ENCODE measurements at places on chromosomes 2 and 18.
A peak's percentile ranks its signal among the peaks of the same experiment; 100 is the strongest.

DNA sequence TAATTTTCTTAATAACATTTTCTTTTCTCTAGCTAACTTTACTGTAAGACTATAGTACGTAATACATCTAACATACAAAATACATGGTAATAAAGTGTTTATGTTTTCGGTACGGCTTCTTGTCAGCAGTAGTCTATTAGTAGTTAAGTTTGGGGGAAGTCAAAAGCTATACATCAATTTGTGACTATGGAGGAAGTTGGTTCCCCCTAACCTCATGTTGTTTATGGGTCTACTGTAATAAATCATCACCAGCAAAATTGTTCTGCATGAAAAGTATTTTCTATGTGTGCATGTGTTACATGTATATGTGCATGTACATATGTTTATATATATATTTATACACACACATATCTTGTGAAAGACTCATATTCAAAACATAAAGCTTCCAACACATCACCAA lies 303.0 kb downstream of the TRIB2 start:
- H3K27me3 ChIP-seq: no peaks in the 10 kb centered on the region
- no peak overlapping the region for H3K27ac ChIP-seq
- DNase-seq: no peak
- no peak overlapping the region for H3K4me3 ChIP-seq
- H3K4me1 ChIP-seq: no peaks in the 10 kb centered on the region

GRCh38 chr2:218395826-218396687 lies 3.6 kb upstream of the CTDSP1 start:
- H3K4me1 ChIP-seq: peaks cover 20% of the 10 kb centered on the region
- no peak for DNase-seq
- peak overlapping the region; percentile 90 for H3K4me3 ChIP-seq
- H3K36me3 ChIP-seq: no peaks in the 10 kb centered on the region
- no peaks in the 10 kb centered on the region for H3K27me3 ChIP-seq

- H3K27ac ChIP-seq: no peak overlapping the region
- peaks cover 7% of the 10 kb centered on the region for H3K4me1 ChIP-seq
- no peaks in the 10 kb centered on the region for H3K36me3 ChIP-seq
- no peaks in the 10 kb centered on the region for H3K27me3 ChIP-seq
- H3K4me3 ChIP-seq: peak overlapping the region; percentile 16
- DNase-seq: no peak
Measured at GRCh38 chr2:232363784-232364615, 14.6 kb upstream of the ALPP start.

DNA sequence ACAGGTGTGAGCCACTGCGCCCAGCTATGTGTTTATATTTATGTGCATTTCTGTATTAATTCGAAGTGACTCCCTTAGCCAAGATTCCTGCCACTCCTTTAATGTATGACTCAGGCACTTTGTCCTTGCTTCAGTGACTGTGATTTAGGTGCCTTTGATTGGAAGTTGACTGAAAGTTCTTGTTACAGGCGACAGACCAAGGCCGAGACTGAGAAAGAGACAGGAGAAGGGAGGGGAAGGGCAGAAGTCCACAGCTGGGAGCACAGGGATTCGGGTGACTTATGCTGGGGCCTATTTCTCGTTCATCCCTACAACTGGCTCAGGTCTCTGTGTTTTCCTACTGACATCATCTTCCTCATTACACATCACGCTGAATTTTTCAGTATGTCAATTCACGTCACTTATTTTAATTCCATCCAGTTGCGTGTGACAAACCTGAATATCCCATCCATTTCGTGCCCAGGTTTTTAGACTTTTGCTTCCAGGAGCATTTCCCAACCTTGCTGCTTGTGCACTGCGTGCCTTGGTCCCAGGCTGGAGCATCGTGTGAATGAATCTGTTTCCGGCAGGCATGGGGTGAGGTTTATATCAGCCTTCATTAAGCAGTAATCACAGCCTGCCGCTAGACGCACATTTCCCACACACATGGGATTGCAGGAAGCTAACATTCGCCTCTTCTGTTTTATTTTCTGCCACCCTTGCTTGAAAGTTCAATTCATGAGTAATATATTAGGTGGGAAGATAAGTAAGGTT lies 42.4 kb downstream of the TMEM18 start:
- H3K36me3 ChIP-seq: no peaks in the 10 kb centered on the region
- DNase-seq: peak; percentile 71
- H3K27ac ChIP-seq: no peak overlapping the region

DNA sequence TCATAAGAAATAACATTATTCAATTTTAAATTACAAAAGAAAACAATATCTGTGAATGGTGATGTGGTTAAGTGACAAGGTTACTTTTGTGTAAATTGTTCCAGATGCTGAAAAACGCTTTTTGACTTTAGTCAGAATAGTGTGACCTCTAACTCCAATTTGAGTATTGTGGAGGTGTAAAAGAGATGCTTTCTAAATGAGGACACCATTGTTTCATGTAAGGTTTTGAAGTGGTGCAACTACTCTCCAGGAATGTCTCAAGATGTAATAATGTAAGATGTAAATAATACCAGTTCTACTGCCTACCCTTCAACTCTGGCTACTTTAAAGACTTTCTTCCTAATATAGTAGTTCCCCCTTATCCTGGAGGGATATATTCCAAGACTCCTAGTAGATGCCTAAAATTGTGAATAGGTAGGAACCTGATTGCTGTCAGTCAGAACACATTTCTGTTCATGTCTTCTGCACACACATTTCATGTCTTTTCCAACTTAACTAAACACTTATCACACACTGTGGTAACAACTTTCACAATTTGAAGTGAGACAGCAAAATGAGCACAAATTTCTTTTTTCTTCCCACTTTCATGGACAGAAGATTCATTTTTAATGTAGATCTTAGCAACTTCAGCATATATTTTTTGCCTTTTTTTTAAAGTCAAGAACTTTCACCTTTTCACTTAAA lies 39.1 kb upstream of the PPP1R1C start:
- no peaks in the 10 kb centered on the region for H3K36me3 ChIP-seq
- no peaks in the 10 kb centered on the region for H3K27me3 ChIP-seq
- DNase-seq: no peak
- H3K27ac ChIP-seq: no peak overlapping the region

- DNase-seq: no peak
- no peaks in the 10 kb centered on the region for H3K4me1 ChIP-seq
- H3K4me3 ChIP-seq: no peak overlapping the region
- no peaks in the 10 kb centered on the region for H3K36me3 ChIP-seq
- H3K27me3 ChIP-seq: no peaks in the 10 kb centered on the region
Measured at GRCh38 chr2:42421157-42421485, 60.1 kb upstream of the COX7A2L start.

DNA sequence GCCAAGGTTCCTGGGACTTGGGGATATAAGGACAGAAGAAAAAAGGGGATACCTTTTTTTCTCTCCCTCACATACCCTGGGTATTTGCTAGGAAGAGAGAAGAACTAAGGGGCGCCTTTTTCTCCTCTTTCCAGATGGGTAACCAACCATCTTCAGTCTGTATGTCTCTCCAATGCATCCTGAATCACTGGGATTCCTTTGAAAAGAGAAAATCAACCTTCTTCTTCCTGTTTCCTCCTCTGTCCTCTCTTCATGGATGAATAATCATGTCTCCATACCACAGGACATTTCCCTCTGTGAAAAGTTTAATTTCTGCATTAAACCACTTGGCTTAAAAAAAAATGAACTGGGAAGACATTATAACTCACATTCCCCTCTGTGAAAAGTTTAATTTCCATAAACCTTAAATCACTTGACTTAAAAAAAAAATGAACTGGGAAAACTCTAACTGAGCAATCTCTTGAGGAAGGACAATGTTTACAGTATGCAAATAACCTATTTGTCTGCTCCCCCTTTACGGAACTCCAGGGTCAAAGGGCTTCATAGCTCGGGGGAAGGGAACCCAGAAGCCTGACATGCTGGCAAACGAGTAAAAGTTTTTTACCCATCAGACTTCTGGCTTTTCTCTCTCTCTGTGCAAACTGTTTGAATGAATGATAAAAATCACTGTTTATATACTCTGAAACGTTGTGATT lies 56.7 kb upstream of the FAM98A start:
- H3K27ac ChIP-seq: no peak overlapping the region
- H3K4me1 ChIP-seq: no peaks in the 10 kb centered on the region
- no peak for DNase-seq
- no peak overlapping the region for H3K4me3 ChIP-seq

GRCh38 chr2:50116096-50117010 lies 915.6 kb downstream of the NRXN1 start:
- no peak overlapping the region for H3K27ac ChIP-seq
- no peaks in the 10 kb centered on the region for H3K36me3 ChIP-seq
- no peaks in the 10 kb centered on the region for H3K4me1 ChIP-seq
- no peak for DNase-seq
- no peaks in the 10 kb centered on the region for H3K27me3 ChIP-seq

DNA sequence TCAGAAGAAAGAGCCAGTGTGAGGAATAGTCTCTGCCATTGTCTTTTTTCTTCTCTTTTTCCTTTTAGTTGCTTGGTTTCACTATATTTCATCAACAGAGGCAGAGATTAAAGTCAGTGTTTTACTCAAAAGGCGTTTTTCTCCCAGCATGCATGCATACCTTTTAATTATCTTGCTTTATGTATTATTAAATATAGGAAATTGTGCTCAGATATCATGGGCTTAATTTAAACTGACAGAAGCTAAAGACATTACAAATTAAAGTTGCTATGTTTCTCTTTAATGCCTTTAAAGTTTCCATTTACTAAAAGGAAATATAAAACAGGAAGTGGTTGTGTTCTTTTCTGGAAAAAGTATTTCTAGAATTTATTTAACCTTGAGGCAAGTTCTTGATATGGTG lies 223.3 kb upstream of the ATP5MC3 start:
- H3K27me3 ChIP-seq: no peaks in the 10 kb centered on the region
- no peak for DNase-seq
- H3K4me1 ChIP-seq: no peaks in the 10 kb centered on the region
- H3K27ac ChIP-seq: no peak overlapping the region

DNA sequence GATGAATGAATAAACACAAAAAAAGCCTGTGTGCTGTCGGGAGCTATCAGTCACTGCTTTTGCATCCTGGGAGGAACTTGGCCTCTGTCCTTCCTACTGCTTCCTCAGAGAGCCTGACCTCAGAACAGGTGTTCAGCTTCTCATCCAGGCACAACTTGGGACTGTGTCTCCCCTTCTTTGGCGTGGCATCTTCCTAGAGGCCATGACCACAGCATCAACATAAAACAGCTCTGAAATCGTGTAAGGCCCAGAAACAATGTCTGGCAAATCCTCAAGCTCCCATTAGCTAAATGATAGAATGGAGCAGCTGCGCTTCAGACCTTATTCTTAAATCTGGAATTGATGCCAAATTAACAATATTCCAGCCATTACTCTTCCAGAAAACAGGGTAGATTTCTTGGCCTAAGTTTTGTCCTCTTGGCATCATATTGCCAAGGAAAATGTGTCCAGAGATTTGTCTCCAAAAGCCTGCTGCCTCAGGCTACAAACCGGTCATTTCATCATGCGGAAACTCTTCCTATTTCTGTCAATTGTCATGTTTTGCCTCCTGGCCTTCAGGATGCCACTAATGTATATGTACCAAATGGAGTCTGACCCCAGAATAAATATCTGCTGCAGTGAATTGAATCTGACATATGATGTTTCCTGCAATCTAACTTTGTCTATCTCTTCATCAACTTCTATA lies 53.2 kb upstream of the RAB27B start:
- no peak for DNase-seq
- no peaks in the 10 kb centered on the region for H3K36me3 ChIP-seq
- peak overlapping the region; percentile 57 for H3K27ac ChIP-seq
- no peaks in the 10 kb centered on the region for H3K27me3 ChIP-seq

DNA sequence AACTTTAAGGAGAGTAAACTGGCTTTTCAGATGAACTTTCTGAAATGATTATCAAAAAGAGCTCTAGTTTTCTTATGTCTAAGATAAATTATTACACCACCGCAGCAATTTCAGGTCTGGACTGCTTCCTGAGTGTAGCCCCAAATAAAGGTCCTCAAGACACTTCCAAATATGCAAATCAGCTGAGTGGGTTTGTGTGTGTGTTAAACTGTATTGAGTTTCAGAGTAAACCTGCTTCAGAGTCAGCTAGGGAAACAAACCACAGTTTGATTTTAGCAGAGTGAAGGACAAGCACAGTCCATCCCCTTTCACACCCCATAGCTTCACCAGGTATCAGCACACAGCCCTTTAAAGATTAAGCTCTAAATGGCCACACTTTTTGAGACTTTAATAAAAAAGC lies 168.7 kb downstream of the NRXN1 start:
- no peaks in the 10 kb centered on the region for H3K4me1 ChIP-seq
- H3K27me3 ChIP-seq: no peaks in the 10 kb centered on the region
- no peak for DNase-seq
- no peaks in the 10 kb centered on the region for H3K36me3 ChIP-seq
- no peak overlapping the region for H3K27ac ChIP-seq

GRCh38 chr2:56803596-56803995 lies 619.8 kb downstream of the CCDC85A start:
- H3K4me3 ChIP-seq: no peak overlapping the region
- no peaks in the 10 kb centered on the region for H3K36me3 ChIP-seq
- no peaks in the 10 kb centered on the region for H3K4me1 ChIP-seq
- H3K27me3 ChIP-seq: no peaks in the 10 kb centered on the region
- no peak overlapping the region for H3K27ac ChIP-seq
- no peak for DNase-seq

GRCh38 chr18:69843015-69843414 lies 104.7 kb downstream of the CD226 start:
- H3K4me1 ChIP-seq: peaks cover 10% of the 10 kb centered on the region
- no peak overlapping the region for H3K4me3 ChIP-seq
- DNase-seq: no peak
- no peak overlapping the region for H3K27ac ChIP-seq
- H3K36me3 ChIP-seq: no peaks in the 10 kb centered on the region
- no peaks in the 10 kb centered on the region for H3K27me3 ChIP-seq

DNA sequence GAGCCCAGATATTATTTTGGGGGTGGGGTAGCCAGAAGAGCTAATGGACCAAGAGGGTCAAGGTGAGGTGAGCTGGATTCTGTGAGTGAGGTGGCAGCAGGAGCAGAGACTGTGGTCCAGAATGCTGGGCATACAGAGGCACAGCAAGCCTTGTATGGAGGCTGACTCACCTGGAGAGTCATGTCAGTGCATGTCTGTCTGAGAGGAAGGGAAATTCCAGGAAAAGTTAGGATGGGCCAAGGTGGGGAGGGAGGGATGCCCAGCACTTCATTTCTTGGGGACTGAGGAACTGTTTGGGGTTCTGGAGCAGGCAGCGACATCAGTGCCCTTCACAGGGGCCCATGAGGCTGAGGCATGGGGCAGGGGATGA lies 21.1 kb downstream of the PER2 start:
- H3K27me3 ChIP-seq: no peaks in the 10 kb centered on the region
- peaks cover 20% of the 10 kb centered on the region for H3K4me1 ChIP-seq
- DNase-seq: no peak
- H3K4me3 ChIP-seq: no peak overlapping the region
- H3K27ac ChIP-seq: no peak overlapping the region
- peaks cover 46% of the 10 kb centered on the region for H3K36me3 ChIP-seq

DNA sequence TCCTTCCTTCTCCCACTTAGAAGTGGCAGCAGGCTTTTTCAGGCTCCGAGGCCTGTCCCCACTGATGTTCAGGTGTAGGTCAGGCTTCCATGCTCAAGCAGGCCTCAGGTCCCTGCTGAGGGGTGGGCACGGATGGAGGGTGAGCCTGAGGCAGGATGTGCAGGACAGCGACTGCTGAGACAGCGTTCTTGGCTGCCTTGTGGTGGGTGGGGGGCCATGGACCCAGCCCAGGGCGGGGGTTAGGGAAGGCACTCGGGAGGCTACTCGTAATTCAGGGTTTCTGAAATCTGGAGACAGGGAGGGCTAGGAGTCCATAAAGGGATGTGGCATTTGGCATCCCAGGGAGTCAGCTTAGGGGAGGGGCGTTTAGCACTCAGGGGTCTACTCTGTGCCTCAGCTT lies 30.3 kb downstream of the COLEC11 start:
- no peaks in the 10 kb centered on the region for H3K36me3 ChIP-seq
- no peak overlapping the region for H3K27ac ChIP-seq
- H3K4me3 ChIP-seq: no peak overlapping the region

Measured in vagina (tissue), 2 donors.